Stimulated activated CD8-positive, alpha-beta memory T cell treated with anti-CD3 and anti-CD28 coated beads, Interleukin-4, amount 100 ng/mL, for 1 hour (primary cell): ENCODE measurements at places on chromosomes 3 and 15.

DNA sequence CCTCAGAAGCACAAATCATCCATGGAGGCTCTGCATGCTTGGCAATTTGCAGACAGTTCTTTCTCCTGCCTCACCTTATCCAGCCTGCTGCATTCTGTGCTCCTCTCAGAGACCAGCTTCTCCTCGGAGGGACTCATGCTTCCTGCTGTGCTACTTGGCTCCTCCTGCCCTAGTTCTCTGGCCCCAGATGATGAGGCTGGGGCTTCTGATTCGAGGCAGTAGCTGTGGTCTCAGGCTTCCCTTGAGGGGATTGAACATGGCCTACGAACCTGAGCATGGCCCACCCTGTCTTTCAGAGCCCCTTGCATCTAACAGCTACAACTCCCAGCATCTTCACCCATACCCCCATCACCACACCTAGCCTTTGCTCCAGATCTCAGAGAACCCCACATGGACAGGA lies 6.7 kb downstream of the VIPR1 start:
- DNase-seq: no peak

- no peak for DNase-seq
Observed at GRCh38 chr3:128845119-128845777, 34.2 kb upstream of the ACAD9 start.

DNA sequence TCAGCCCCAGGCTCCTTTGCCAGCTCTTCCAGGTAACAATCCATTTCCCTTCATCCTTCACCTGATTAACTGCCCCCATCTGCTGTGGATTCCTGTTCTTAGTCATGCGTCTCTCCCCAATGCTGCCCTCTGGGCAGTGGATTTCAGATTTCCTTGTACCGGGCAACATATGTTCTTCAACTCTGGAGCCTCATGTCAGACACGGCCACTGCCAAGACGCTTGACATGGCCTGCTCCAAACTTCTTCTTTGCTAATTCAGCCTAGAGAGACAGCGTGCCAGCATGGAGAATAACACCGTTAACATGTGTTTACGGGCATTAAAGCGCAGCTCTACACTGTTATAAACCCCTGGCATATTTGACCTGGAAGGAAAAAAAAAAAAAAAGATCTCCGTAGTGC lies 1035.1 kb upstream of the NR2F2 start:
- DNase-seq: no peak

DNA sequence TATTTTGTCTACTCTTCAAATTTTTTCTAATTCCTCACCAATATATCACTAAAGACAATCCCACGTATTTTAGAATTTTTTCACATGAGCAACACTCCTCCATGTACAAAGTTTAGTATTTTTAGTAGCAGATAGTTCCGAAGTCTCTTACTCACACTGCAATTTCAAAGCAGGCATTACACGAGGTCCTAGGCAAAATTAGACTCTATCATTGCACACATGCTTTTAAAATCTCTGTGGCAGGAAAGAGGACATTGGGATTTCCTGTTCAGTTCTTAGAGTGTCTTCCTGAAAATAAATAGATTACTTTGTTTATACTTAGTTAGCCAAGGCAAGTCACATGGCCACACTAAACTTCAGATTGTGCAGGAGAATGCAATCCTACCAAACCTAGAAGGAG lies 847.7 kb downstream of the ROBO2 start:
- DNase-seq: no peak

DNA sequence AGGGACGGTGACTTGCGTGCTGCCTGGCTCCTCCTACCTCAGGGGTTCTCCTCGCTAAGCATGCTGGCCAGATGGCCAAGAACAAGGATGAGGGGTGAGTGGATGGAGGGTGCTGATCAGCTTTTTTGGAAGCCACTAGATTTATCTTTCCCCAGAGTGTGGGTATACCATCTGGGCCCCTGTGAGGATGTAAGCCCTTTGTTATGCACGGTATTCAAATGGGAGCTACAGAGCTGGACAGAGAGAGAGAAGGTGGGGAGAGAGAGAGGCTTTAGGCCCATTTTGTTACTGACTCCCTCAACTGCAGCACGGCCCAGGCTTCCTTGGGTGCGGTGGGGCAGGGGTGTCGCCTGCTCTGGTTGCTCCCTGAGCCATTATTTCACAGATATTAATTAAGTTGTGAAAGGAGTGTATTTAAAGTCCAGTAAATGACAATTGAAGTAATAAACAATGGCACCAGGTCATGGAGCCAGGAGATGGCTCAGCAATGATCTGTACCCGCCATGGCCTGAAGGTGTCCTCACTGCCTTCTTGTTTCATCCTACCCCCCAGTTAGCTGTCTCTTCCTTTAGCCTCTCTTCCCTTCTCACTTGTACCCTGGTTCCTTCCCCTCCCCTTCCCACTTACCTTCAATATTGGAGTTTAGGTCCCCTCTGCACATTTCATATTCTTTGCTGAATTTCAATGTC lies 158.0 kb downstream of the CLSTN2 start:
- no peak for DNase-seq

DNA sequence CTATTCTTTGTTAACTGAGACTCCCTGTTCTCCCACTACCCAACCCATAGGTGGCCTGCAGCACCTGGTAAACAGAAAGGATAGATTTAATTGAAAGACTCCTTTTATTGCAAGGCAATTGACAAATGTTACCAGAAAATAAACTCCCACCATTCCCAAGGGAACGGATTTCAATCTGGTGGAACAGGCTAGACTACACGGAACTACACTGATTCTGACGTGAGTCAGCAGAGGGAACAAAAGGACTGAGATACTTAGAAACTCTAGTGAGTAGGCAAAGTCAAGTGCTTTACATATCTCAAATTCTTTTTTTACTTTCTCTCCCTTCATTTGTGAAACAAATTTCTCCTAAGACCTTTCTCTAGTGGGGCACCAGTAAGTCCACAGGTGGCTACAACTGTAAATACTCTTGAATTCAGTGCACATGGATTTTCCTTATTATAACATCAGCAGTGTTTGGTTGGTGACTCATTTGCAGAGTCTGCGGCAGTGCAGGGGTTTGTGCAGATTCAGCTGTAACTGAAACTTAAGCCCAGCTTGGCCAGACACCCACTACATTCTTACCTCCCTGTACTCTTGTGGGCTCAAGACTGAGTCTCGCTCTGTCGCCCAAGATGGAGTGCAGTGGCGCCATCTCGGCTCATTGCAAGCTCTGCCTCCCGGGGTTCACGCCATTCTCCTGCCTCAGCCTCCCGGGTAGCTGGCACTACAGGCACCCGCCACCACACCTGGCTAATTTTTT lies 34.3 kb upstream of the PLSCR2 start:
- no peak for DNase-seq

DNA sequence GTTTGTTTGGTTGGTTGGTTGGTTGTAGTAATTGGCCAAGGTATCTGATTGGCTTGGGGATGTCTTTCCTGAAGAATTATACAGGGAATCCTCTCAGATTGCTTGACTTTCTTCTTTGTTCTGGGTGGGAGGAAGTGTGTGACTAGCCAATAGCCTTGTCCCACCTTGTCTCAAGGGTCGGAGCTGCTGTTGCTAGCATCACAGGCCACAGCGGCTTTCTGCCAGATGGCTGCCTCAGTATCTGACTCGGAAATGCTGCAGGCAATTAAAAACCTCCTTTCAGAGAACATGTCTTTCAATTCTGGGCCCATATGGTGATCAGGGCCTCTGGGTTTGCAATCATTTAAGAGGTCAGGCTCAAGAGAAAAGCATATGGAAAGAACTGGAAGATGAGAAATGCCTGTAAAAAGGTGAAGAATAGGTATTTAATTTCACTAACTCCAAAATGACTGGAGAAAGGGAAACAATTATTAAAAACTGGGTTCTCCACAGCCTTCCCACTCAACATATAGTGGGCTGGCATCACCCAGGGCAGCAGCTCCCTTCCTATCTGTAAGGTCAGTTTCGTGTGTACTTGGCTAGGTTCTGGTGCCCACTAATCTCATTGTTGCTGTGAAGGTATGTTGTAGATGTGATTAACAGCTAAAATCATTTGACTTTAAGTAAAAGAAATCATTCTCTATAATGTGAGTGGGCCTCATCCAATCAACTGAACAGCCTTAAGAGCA lies 32.4 kb downstream of the TGFBR2 start:
- DNase-seq: no peak

DNA sequence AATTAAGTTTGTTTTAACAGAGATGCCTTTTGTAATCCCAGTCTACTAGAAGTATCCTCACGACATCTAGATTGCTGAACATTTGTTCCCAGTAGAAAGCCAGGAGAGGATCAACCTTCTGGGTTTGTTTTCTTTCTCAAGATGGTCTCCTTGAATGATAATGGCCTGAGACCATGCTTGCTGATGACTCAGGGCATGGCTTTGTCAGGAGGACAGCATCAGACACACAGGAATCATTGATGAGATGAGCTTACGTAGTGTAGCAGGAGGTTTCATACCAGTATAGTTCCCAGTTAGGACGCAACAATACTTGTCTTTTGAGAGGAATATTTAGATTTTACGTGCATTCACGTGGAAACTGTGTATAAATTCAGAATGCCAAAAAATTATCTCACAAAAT lies 38.6 kb downstream of the ATP1B3 start:
- DNase-seq: no peak

DNA sequence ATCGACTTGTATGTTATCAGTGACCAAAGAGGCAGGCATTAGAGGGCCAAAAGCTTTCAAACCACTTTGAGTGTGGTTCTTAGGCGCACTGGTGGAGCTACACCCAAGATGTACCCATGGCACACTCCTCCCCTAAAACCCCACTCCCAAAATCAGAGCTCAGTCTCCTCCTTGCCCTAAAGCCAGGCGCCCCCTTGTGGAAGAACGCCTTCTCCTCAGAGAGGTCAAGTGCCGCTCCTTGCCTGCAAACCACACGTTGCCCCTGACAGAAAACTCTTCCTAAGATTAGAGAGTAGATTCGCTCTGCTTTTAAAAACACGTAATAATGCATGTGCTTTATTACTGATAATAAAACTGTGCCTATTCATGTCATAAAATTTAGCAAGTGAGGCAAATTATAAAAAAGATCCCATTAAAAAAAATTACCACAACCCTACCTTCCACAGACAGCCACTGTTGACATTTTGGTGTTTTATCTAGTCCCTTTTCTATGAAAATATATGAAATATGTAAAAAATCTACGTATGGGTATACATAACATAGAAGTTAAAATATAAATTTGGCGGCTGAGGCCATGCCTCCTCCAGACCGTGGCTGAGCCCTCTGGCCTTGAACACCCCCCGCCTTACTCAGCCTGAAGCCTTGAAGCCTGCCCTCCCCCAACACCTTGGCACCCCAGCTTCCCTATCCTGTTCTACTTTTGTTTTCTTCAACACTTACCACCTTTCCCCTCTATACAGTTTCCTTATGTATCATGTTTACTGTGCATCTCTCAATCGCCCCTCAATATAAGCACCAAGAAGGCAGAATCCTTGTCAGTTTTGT lies 33.5 kb downstream of the BCL2L10 start:
- DNase-seq: peak; percentile 68

DNA sequence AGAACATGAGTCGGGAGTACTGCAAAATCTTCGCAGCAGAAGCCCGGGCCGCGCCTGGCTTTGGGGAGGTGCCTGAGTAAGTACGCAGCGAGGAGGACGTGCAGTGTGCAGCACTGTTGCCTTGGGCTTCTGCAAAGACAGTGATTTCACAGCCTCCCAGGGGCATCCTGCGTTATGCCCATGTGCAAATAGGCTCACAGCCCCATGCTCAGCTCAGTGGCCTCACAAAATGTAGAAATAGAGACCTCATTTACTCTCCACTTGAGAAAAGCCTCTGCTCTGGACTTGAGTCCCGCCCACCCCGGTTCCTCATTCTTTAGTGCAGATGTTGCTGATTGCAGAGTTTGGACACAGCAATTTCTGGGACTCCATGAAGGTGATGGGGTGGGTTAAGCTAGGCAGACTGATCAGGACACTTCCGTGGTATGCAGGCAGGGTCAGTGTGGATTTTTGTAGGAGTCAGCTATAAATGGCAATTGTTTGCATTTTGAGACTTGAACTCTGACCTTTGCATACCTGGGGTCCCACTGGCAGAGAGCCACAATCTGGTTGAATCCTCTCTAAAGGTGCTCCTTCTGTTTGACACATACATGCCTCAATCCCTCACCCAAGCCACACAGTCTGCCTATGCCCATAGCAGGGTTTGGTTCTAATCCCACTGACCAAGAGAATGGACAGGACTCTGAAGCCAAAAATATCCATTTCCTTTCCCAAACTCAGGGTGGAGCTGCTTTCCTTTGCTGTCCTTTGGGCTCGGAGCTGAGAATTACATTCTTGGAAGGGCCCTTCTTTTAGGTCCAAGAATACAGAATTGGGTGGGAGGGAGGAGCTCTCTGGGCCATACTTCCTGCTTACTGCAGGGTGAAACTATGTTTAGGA lies 20.7 kb upstream of the SLC28A1 start:
- DNase-seq: no peak

DNA sequence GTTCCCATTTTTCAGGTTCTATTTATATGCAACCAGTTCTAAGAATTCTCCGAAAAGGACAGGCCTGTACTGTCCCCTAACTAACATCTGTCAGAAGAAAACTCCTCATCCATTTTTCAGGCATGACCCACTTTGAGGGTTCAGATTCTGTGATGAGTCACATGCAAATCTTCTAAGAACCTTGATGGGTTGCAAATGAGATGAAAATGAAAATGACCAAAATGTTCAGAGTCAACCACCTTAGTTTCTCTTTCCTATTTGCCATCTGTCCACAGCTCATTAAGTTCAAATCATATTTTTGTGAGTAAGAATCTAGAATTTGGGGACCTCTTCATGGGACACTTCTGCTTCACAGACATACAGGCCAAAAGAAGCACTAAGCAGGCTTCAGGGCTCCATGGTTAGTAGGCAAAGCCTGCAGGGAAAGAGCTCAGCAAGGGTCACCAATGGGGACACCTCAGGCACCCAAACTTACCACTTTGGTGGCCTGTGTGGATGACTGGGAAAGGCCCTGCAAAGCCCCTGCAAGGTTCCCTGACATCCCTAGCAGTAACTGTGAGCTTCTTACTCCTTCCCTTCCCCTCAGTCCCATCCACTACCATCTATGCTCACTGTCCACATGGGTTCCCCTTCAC lies 122.0 kb downstream of the WDR76 start:
- DNase-seq: no peak

DNA sequence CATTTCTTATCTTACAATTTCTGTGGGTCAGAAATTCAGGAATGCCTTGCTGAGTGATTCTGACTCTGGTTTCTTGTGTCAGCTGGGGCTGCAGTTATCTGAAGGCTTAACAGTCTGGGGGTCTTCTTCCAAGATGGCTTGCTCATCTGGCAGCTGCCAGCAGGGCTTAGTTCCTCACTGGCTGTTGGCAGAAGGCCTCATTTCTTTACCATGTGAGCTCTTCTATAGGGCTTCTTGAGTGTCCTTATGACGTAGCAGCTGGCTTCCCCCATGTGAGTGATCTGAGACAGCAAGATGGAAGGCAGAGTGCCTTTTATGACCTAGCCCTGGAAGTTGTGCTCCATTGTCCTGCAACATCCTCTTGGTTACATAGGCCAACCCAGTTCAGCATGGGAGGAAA lies 82.0 kb upstream of the PDZRN3 start:
- no peak for DNase-seq

- no peak for DNase-seq
Observed at GRCh38 chr15:43086551-43086950, 19.3 kb downstream of the UBR1 start.

- DNase-seq: no peak
Observed at GRCh38 chr3:40602778-40603385, 78.1 kb downstream of the ZNF621 start.
